ENCODE measurements at places on chromosomes 3 and 15. TPM values are rescaled to one million over a fixed set of nuclear protein-coding genes. Genes with fewer than 3 reads are reported as not detected.

Gene GPR160
- 19.5 TPM for total RNA-seq

DNA sequence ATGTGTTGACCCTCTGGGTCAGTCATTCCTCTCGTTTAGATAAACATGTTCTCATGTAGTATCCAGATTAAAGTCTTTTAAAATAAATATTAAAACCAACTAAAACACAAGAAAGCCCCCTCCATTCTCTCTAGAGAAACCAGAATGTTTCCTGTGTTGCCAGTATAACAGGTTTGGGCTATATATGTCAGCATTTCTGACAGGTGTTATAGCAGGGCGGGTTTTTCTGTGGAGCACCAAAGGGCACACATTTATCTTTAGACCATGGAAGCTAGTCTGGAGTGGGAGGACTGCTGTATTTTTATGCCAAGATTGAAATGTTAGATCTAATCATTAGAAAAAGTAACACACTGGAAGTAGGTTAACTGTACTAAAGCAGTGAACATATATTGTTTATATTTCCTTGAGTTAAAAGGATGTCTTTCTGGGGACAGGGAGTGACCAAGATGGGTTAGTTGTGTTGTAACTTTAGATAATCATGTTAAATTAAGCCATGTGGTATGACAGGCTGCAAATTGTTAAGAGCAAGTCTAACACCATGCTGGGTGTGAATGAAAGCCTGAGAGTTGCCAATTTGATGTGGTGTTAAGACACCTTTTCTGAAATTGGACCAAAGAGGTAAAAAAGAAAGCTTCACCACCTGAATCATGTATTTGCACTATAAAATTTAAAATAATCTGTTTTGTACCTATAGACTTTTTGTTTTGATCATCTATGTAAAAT is 15.6 kb downstream of the KCTD6 start:
- peaks cover 5% of the 10 kb centered on the region for H3K36me3 ChIP-seq
- no peak for DNase-seq
- H3K27me3 ChIP-seq, result no peaks in the 10 kb centered on the region
- no peak overlapping the region for H3K27ac ChIP-seq

DNA sequence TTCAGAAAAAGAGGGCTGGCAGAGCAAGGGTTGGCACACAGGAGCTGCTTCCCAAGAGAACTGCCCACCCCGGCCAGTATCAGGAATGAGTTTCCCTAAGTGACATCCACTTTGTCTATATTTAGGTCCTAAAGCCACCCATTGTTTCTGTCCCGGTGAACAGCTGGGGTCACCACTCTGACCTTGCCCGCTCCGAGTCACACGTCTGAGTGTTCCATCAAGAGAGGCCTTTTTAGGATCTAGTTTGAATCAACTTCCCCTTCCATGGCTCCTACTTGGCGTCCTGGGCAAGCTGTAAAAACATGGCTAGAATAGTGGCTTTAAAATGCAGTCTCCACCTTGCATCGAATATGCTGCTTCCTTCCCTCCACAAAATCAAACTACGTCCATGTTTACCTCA is 109.6 kb upstream of the ARHGEF3 start:
- no peak overlapping the region for H3K4me3 ChIP-seq
- no peak overlapping the region for H3K27ac ChIP-seq
- DNase-seq, result no peak
- peaks cover 74% of the 10 kb centered on the region for H3K4me1 ChIP-seq
- H3K36me3 ChIP-seq, result no peaks in the 10 kb centered on the region

Gene CCDC13
- 0.73 TPM for total RNA-seq

DNA sequence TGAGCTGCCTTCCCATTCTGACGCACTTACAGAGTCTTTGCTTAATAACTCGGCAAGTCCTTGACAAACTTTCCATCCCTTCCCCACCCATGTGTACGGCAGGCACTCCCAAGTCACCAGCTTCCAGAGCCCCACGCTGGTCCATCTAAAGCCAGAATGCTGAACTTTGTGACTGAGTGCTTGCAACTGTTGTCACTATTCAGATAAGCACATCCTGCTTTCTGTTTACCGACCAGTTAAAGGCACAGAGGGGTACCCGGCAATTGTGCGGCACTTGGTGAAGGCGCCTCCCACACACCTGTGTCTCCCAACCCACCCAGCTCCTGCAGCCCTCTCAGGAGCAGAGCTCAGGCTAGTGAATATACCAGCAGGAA is 430.6 kb downstream of the FOXP1 start:
- peaks cover 20% of the 10 kb centered on the region for H3K36me3 ChIP-seq
- no peak for DNase-seq
- H3K27ac ChIP-seq, result peak overlapping the region; percentile 84
- no peak overlapping the region for H3K4me3 ChIP-seq
- peaks cover 67% of the 10 kb centered on the region for H3K4me1 ChIP-seq

Gene SIDT1
- 71.2 TPM for total RNA-seq

Gene B3GALNT1
- total RNA-seq, result 3.7 TPM

GRCh38 chr3:184778426-184779332 is 33.3 kb upstream of the VPS8 start:
- no peaks in the 10 kb centered on the region for H3K36me3 ChIP-seq
- no peak overlapping the region for H3K27ac ChIP-seq
- peaks cover 6% of the 10 kb centered on the region for H3K4me1 ChIP-seq
- no peak for DNase-seq

GRCh38 chr3:170485294-170485693 is 66.6 kb downstream of the CLDN11 start:
- H3K27ac ChIP-seq, result no peak overlapping the region
- no peak for DNase-seq
- H3K27me3 ChIP-seq, result peaks cover 7% of the 10 kb centered on the region
- H3K4me1 ChIP-seq, result no peaks in the 10 kb centered on the region

Gene CCDC39
- 1.1 TPM for total RNA-seq

Gene TERC
- total RNA-seq, result 12.4 TPM

GRCh38 chr15:73747847-73748590 is 5.1 kb downstream of the INSYN1 start:
- no peaks in the 10 kb centered on the region for H3K36me3 ChIP-seq
- no peak overlapping the region for H3K4me3 ChIP-seq
- H3K4me1 ChIP-seq, result no peaks in the 10 kb centered on the region
- no peak for DNase-seq
- no peak overlapping the region for H3K27ac ChIP-seq

- no peak for DNase-seq
- no peak overlapping the region for H3K4me3 ChIP-seq
- no peaks in the 10 kb centered on the region for H3K4me1 ChIP-seq
- H3K36me3 ChIP-seq, result no peaks in the 10 kb centered on the region
- H3K27me3 ChIP-seq, result peaks cover 7% of the 10 kb centered on the region
These were observed 229.2 kb upstream of the CHRM5 start for GRCh38 chr15:33738941-33739664.

DNA sequence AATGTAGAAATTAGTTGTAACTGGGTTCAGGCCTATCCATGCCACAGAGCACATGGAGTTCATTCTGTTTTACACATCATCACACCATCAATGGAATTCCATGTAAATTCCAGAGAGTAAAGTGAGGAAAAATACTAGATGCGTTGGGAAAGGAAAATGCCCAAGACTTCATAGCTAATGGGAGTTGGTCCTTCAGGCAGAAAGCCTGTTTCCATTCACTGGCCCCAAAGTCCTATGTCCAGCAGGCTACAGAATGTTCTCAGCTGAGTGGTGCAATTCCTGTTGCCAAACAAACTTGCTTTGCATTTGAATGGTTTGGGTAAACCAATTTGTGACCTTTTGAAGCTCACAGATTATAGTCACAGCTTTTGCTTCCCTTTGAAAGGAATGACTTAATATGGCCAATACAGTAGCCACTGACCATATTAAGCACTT is 164.6 kb upstream of the PFN2 start:
- no peak overlapping the region for H3K27ac ChIP-seq
- no peak overlapping the region for H3K4me3 ChIP-seq
- H3K36me3 ChIP-seq, result no peaks in the 10 kb centered on the region
- H3K27me3 ChIP-seq, result peaks cover 8% of the 10 kb centered on the region

Gene LDHAL6B
- not detected for total RNA-seq

- no peak for DNase-seq
- peaks cover 5% of the 10 kb centered on the region for H3K36me3 ChIP-seq
- peak overlapping the region; percentile 8 for H3K27ac ChIP-seq
- H3K4me3 ChIP-seq, result no peak overlapping the region
- peaks cover 68% of the 10 kb centered on the region for H3K4me1 ChIP-seq
- no peaks in the 10 kb centered on the region for H3K27me3 ChIP-seq
These were observed 3.1 kb downstream of the ZNF710 start for GRCh38 chr15:90004252-90004651.

- no peaks in the 10 kb centered on the region for H3K4me1 ChIP-seq
- H3K27ac ChIP-seq, result no peak overlapping the region
- H3K36me3 ChIP-seq, result no peaks in the 10 kb centered on the region
- H3K4me3 ChIP-seq, result no peak overlapping the region
These were observed 362.4 kb upstream of the LRRC3B start for GRCh38 chr3:26260139-26260538.

GRCh38 chr3:97464035-97464434 is 300.5 kb upstream of the ARL6 start:
- H3K36me3 ChIP-seq, result no peaks in the 10 kb centered on the region
- H3K4me1 ChIP-seq, result no peaks in the 10 kb centered on the region
- H3K27me3 ChIP-seq, result no peaks in the 10 kb centered on the region
- no peak overlapping the region for H3K4me3 ChIP-seq
- H3K27ac ChIP-seq, result no peak overlapping the region

Gene KBTBD8
- 5.2 TPM for total RNA-seq

- no peak overlapping the region for H3K27ac ChIP-seq
- H3K36me3 ChIP-seq, result no peaks in the 10 kb centered on the region
- no peak overlapping the region for H3K4me3 ChIP-seq
These were observed 176.2 kb upstream of the ANKRD28 start for GRCh38 chr3:15973940-15974339.

DNA sequence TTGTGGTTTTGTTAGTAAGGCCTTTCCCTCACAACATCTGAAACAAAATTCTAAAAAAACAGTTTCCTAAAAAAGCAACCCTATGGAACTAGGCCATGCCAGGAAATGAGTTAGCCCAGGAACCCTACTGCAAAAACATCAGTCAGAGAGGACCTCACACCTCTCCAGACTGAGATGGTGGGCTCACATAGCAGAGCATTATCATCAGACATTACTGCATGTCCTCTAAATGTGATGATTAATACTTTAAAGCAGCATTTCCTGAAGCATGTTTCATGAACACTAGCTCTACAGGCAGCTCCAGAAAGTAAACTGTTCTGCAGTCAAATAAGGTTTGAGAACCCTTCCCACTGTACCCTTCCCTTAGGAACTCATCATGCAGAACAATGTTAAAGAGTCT is 232.3 kb upstream of the MRPL3 start:
- no peak for DNase-seq
- peaks cover 9% of the 10 kb centered on the region for H3K27me3 ChIP-seq
- no peaks in the 10 kb centered on the region for H3K4me1 ChIP-seq
- no peak overlapping the region for H3K27ac ChIP-seq
- no peak overlapping the region for H3K4me3 ChIP-seq
- H3K36me3 ChIP-seq, result no peaks in the 10 kb centered on the region

Measured in naive thymus-derived CD8-positive, alpha-beta T cell (primary cell).